ENCODE measurements at places on chromosomes 13 and 19.

GRCh38 chr13:26914148-26914547, 153.6 kb upstream of the GPR12 start:
- no peak for DNase-seq

DNA sequence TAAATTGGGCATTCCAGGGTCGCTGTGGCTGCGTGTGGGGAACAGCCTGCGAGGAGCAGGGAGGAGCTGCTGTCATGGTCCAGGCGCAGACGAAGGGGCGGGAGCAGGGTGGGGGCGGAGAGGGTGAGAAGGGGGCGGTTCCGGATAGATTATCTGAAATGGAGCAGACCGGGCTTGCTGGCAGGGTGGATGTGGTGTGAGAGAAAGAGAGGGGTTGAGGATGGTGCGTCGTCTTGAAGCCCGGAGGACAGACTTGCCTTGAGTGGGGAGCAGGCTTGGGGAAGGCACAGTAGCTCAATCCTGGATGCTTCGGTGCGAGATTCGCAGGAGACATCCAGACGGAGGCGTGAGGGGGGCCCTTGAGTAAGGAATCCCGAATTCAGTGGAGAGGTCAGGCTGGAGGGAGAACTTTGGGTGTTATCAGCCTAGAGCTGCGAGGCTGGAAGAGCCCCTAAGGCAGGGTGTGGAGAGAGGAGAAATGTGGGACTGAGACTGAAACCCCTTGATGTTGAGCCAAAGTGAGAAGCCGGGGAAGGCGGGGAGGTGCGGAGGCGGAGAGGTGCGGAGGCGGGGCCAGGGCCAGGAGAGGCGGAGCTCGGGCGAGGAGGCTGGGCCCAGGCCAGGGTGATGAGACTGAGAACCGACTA, 40.6 kb downstream of the DPF1 start:
- no peak for DNase-seq

GRCh38 chr13:98147521-98147920, 4.6 kb downstream of the FARP1 start:
- DNase-seq: no peak

GRCh38 chr19:48372904-48373303, 8.7 kb downstream of the SYNGR4 start:
- peak; percentile 91 for DNase-seq

DNA sequence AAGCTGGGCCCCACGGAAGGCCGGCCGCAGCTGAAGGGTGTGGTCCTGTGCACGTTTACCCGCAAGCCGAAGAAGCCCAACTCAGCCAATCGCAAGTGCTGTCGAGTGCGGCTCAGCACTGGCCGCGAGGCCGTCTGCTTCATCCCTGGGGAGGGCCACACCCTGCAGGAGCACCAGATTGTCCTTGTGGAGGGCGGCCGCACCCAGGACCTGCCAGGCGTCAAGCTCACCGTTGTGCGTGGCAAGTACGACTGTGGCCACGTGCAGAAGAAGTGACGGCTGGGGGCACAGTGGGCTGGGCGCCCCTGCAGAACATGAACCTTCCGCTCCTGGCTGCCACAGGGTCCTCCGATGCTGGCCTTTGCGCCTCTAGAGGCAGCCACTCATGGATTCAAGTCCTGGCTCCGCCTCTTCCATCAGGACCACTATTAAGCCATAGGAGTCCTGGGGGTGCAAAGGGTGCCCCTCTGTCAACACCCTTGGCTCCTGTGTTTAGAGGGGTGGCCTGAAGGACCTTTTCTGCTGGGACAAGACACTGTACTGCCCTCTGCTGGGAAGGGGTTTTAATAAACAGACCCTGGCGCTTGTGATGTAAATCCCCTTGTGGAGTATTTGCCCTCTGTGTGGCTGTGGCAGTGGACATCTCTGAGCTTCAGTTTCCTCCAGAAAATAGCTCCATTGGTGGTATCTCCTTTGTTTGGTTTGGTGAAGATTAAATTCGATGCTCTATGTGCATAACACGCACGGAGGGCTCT, 1.9 kb downstream of the MRPS12 start:
- DNase-seq: no peak

- no peak for DNase-seq
Observed at GRCh38 chr19:55146705-55147273, 2.2 kb downstream of the TNNT1 start.
